Activated naive CD8-positive, alpha-beta T cell treated with anti-CD3 and anti-CD28 coated beads for 36 hours (primary cell): ENCODE measurements at places on chromosomes 6 and 20.

- peaks cover 13% of the 10 kb centered on the region for H3K4me1 ChIP-seq
- H3K27me3 ChIP-seq: no peaks in the 10 kb centered on the region
- no peak overlapping the region for H3K27ac ChIP-seq
- H3K36me3 ChIP-seq: peaks cover 14% of the 10 kb centered on the region
- no peak overlapping the region for H3K4me3 ChIP-seq
Observed at GRCh38 chr6:131226459-131227157, 91.3 kb downstream of the AKAP7 start.

GRCh38 chr6:115668211-115668610 lies 392.5 kb downstream of the FRK start:
- H3K4me3 ChIP-seq: no peak overlapping the region
- H3K27me3 ChIP-seq: no peaks in the 10 kb centered on the region
- no peaks in the 10 kb centered on the region for H3K36me3 ChIP-seq
- H3K27ac ChIP-seq: no peak overlapping the region
- no peaks in the 10 kb centered on the region for H3K4me1 ChIP-seq

DNA sequence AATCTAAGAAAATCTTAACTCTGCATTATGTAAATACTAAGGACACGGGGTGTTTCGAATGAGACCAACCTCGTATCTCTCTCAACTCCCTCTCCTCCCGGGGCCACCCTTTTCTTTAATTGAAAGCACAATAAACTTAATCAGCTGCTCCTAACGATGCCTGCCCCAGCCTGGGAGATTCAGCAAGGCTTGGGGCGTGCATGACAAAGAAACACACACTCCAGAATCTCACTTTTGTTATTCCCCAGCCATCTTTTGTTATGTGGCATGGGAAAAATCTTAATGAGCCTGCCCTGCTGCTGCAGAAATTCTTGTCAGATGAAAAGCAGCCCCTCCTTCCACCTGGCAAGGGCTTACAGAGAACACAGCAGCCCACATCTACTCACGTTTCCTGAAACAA lies 117.4 kb downstream of the TTLL2 start:
- no peaks in the 10 kb centered on the region for H3K36me3 ChIP-seq
- no peak overlapping the region for H3K4me3 ChIP-seq
- DNase-seq: no peak
- no peaks in the 10 kb centered on the region for H3K4me1 ChIP-seq
- peaks cover 13% of the 10 kb centered on the region for H3K27me3 ChIP-seq

DNA sequence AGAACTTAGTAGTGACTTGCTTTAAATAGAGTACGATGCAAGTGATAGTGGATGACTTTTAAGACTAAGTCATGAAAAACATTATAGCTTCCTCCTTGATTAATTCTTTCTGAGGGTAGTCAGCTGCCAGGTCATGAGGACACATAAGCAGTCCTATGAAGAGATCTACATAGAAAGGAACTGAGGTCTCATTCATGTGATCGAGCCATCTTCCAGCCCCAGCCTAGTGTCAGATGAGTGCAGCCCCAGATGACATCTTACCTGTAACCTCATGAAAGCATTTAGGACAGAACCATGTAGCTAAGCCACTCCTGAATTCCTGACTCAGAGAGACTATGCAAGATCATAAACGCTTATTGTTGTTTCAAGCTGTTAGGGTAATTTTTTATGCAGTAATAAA lies 67.7 kb downstream of the AK9 start:
- no peak overlapping the region for H3K27ac ChIP-seq
- no peak overlapping the region for H3K4me3 ChIP-seq
- H3K27me3 ChIP-seq: no peaks in the 10 kb centered on the region
- H3K36me3 ChIP-seq: peaks cover 17% of the 10 kb centered on the region
- H3K4me1 ChIP-seq: peaks cover 12% of the 10 kb centered on the region
- no peak for DNase-seq

GRCh38 chr6:40170856-40171255 lies 236.6 kb upstream of the MOCS1 start:
- no peak overlapping the region for H3K4me3 ChIP-seq
- no peak for DNase-seq
- no peak overlapping the region for H3K27ac ChIP-seq
- peaks cover 21% of the 10 kb centered on the region for H3K27me3 ChIP-seq
- no peaks in the 10 kb centered on the region for H3K36me3 ChIP-seq

GRCh38 chr20:59832406-59833363 lies 100.8 kb downstream of the SYCP2 start:
- no peaks in the 10 kb centered on the region for H3K36me3 ChIP-seq
- H3K27me3 ChIP-seq: peaks cover 34% of the 10 kb centered on the region
- no peaks in the 10 kb centered on the region for H3K4me1 ChIP-seq
- H3K27ac ChIP-seq: no peak overlapping the region
- H3K4me3 ChIP-seq: no peak overlapping the region
- DNase-seq: no peak

DNA sequence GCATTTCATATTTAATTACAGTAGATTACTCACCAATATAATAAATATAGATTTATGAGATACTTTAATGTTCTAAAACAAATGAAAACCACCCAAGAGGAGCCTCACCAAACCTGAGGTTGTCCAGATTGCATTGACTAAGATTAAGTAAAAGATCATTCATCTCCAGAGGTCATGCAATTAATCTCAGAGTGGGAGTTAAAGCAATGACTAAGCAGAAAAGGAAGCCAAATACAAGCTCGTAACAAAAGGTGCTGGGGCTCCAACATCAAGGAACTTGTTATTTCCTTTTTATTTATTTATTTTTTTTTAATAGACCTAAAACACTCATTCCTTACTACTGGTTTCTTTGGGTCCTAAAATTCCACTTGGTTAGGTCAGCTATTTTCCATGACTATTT lies 57.7 kb downstream of the RSPO3 start:
- H3K4me3 ChIP-seq: no peak overlapping the region
- H3K27ac ChIP-seq: no peak overlapping the region
- no peaks in the 10 kb centered on the region for H3K4me1 ChIP-seq
- peaks cover 18% of the 10 kb centered on the region for H3K27me3 ChIP-seq

DNA sequence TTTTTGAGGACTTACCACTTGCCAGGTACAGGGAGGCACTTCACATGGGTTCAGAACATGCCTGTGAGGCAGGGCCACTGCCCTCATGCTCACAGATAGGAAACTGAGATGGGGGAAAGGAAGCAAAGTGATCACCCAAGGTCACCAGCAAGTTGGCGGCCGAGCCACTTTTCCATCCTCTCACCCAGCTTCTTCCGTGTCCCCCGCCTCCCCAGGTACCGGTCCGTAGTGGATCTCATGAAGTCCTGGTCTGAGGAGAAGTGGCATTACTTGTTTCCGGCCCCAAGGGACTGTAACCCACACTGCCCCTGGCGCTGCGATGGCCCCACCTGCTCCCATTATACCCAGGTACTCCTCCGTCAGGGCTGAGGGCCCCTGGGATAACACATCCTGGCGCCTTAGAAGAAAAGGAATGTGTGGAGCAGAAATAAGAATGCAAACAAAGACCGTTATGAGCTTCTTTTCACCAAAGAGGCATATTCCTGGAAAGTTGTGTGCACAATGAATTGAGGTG lies 6.4 kb downstream of the R3HDML start:
- H3K4me1 ChIP-seq: no peaks in the 10 kb centered on the region
- no peaks in the 10 kb centered on the region for H3K27me3 ChIP-seq
- DNase-seq: no peak
